ENCODE measurements at places on chromosomes 7 and 10.

DNA sequence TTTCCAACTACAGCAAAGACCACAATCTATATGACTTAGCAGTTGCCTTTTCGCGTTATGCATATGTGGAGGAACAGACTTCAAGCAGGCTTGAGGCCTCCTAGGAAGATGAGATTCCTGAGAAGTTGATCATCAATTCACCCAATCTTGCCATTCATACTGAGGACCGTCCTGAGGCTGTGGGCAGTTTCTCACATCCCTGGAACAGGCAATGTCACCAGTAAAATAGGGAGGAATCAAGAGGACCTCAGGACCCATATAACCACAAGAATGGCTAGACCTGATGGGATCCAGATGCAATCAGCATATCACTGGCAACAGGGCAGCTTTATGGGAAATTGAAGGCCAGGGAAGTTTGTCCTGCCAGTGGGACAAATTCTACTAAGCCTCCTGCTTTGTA is 17.3 kb downstream of the KDM7A start:
- DNase-seq, result no peak

GRCh38 chr7:131225619-131226513 is 101.8 kb upstream of the MKLN1 start:
- peak; percentile 56 for DNase-seq

DNA sequence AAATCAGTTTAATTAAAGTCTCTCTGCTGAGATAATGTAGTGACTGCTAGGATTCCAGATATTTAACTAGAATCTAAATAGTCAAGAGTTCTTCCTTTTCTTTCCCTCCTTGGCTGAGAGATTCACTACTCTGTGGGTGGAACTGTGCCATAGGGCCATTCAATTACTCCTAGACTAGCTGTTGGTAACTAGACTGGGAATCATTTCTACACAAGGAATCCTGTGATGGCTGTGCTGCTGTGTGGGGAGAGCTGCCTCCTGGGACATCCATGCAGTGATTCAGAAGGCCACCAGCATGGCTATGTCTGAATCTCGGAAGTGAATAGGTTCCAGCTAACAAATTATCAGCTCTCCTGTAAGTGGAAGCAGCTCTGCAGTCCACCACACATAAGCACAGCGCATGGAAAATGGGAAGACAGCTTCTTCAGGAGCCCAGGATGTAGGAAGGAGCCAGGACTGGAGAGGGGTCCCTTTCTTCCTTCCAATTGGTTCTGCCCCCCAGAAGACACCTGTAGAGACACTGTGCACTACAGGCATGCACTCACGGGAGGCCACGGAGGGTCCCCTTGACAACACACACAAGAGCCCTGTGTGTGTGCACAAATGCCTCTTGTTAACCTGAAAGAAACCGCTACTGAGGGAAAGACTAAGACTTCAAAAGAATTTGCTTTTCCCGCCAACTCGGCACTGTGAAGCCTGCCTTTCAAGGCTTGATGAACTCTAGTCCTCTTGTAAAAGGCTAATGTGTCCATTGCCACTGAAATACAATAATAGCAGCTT is 66.5 kb downstream of the SCRN1 start:
- no peak for DNase-seq

- peak; percentile 90 for DNase-seq
Observed at GRCh38 chr10:88999625-89000024, 9.0 kb downstream of the FAS start.

- DNase-seq, result peak; percentile 15
Observed at GRCh38 chr10:88879534-88880281, at the start of gene STAMBPL1. Gene STAMBPL1, plus strand, starts transcription at chr10:88880245. Its CDS starts 21,464 bp downstream, at chr10:88901709.

GRCh38 chr10:24118246-24118645 is 90.7 kb upstream of the KIAA1217 start:
- DNase-seq, result no peak

DNA sequence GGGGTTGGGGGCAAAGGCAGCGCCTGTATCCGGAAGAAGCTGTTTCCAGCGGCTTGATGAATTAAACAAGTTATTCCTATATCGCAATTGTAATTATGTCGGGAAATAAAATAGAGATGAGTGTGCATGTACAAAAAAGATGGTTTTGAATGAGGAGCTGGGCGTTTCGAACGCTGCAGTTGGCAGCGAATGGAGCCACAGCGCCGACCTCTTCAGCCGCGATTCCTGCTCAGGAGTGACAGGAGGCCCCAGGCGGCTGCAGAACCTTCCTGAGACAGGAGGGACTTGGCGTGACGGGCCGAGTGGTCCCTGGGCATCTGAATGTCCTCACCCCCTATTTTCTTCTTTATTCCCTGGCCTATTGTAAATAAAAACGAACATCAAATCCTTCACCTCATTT is 184.9 kb downstream of the DNAJB6 start:
- DNase-seq, result no peak

DNA sequence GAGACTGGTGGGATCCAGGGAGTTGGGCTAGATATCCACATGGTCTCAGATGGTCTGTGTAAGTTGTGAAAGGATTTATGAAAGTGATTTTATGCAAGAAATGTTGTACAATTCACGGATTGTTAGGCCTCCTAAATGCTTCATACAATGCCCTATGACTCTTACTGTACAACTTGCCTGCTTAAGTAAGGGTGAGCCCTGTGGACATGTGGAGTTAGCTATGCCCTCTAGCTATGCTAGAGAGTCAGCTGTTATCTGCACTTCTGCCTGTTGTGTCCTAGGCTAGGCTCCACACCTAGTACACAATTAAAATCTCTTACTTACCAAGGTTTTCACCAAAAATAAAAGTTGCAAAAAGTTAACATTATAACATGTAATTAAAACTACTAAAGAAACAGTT is 1.7 kb upstream of the CFAP43 start:
- DNase-seq, result no peak

DNA sequence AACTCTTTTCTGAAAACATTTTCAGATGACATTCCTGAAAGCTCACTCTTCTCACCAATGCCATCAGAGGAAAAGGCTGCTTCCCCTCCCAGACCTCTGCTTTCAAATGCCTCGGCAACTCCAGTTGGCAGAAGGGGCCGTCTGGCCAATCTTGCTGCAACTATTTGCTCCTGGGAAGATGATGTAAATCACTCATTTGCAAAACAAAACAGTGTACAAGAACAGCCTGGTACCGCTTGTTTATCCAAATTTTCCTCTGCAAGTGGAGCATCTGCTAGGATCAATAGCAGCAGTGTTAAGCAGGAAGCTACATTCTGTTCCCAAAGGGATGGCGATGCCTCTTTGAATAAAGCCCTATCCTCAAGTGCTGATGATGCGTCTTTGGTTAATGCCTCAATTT is 16.5 kb downstream of the ANLN start:
- peak; percentile 50 for DNase-seq

- DNase-seq, result peak; percentile 97
Observed at GRCh38 chr10:31947144-31947926, 18.7 kb upstream of the ARHGAP12 start.

DNA sequence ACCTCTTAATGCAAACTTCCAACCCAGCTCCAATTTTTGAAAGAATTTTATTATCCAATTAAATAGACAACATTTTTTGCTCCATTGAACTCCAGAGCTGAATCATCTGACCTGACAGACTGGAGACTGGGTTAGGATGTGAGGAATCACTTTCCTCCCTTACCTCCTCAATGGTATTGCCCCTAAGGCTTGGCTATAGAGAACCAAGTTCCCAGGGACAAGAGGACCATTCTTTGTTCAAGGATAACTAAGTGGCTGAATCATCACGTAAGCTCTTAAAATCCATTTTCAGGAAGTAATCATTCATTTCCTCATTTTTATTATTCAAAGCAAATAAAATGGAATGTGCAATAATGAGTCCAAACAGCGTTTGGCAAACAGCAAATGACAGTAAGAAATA is 335.1 kb downstream of the GATA3 start:
- no peak for DNase-seq

DNA sequence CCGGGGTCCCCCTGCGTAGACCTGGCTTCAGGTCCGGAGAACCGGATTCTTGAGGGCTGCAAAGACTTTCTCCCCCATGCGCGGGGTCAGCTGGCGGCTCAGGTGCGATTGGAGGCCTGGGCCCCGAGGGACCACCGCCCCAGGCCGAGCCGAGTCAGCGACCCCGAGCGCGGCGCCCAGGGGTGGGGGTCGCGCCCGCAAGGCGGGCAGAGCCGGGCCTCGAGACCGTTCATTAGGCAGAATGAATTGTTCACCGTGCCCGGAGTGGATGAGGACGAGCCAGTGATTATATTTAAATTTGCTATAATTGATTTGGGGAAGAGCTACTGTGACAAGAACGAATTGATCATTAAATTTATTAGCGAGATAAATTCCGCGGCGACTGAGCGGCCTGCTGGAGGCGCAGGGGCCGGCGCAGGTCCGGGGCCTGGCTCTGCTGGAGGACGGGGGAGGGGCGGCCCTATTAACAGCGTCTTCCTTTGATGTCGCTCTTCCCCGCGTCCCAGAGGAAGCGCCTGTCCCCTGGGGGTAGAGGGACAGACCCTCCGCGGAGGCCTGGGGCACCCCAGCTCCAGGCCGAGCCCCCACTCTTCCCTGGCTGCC is 7.5 kb downstream of the MNX1 start:
- DNase-seq, result no peak

DNA sequence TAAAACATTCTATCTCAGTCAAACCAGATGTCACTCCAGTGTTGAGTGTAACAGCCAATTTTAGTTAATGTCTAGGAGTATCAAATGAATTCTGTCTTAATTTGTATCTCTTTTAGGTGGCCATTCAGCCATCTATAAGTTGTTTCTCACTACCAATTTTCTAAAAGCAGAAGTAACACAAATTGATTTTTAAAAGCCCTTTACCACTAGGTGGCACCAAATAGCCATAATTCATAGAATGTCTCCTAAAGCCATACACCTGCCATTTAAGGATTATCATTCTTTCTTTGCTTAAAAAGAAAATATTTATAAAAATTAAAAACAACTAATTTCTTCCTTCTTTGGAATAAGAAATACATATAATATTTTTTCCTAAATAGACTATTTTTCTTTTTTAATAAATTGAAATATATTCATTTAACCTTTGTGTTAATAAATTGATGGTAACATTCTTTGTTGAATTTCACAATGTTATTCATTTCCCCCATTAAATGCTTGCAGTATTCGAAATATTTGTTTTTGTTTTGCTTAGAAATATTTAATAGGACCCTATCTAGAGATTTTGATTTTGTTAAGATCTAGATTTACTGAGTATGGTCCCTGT is 107.8 kb upstream of the PPP1R3A start:
- DNase-seq, result peak; percentile 36

- DNase-seq, result no peak
Observed at GRCh38 chr7:137574812-137575211, 231.3 kb upstream of the PTN start.

DNA sequence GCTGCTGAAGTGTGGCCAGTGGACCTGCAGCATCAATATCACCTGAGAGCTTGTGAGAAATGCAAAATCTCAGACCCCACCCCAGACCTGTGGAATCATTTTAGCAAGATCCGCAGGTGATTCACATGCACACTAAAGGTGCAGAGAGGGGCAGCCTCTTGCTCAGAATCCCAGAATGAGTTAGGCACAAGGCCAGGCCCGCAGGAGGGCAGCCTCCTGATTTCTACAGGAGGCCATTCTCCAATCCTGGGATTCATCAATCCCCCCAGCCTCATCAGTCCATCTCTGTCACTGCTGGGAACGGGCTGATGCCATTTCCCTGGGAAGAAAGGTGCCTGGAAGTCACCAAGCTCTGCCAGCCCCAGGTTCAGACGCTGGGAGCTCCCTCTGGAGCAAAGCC is 63.0 kb upstream of the GPR26 start:
- no peak for DNase-seq

DNA sequence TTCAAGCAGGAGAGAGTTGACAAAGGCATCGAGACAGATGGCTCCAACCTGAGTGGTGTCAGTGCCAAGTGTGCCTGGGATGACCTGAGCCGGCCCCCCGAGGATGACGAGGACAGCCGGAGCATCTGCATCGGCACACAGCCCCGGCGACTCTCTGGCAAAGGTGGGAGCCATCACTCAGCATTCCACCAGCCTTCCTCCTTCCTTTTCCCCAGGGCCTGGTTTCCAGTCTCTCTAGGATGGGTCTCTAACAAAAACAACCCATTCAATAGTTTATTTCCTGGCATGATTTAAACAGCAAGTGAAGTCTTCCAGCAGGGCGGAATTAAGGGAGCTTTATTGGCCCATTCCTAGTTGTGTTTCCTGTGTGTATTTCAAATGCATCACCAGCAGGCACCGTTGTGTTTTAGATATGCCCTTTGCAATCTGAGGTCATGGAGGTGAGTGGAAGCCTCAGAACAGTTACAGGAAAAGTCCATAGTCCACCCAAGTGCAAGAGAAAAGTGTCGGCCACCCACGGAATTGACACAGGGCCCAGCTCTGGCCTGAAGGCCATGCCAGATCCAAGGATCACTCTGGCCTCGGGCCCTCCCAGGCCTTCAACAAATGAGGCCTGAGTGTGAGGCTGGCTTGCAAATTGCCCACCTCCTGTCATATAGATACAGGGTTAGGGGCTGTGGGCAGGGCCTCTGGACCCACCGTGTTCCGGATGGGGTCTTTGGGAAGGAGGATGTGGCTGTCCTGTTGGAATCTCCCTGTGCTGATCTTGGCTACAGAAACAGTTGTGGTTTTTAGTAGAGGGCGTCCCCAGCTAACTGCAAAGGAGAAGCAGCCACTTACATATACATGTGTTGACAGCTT is 46.9 kb upstream of the TRIM8 start:
- no peak for DNase-seq

- no peak for DNase-seq
Observed at GRCh38 chr7:8172372-8173354, 89.3 kb downstream of the ICA1 start.

- no peak for DNase-seq
Observed at GRCh38 chr7:50553973-50554372, 11.2 kb downstream of the DDC start.

DNA sequence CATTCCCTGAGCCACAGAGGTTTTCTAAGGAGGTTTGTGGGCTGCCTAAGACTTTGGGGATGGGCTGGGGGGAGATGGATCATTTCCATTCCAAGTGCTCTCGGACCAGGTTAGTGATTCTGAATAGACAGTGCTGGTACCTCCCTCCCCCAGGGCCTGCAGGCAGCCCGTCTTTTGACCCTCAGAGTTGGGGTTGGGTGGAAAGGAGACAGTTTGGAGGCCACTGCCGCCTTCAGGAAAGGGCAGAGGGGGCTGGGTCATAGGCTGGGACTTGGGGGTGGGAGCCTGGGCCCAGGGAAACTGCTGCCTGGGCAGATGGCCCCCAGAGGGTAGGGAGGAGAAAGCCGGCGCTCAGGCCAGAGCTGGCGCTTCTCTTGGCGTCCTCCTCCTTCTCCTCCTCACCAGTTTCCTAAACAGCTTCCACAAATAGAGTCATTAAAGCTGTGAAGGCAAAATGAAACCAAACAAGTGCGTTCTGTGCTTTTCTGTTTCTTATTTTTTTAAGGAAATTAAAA is 4.4 kb downstream of the UNC5B start:
- DNase-seq, result no peak

Data from fibroblast of gingiva (primary cell).